ENCODE measurements at places on chromosomes 2 and 18. TPM values are rescaled to one million over a fixed set of nuclear protein-coding genes. Genes with fewer than 3 reads are reported as not detected.

DNAH6 gene
- polyA plus RNA-seq: 0.48 TPM

MYO5B gene
- polyA plus RNA-seq: 29.4 TPM

DNA sequence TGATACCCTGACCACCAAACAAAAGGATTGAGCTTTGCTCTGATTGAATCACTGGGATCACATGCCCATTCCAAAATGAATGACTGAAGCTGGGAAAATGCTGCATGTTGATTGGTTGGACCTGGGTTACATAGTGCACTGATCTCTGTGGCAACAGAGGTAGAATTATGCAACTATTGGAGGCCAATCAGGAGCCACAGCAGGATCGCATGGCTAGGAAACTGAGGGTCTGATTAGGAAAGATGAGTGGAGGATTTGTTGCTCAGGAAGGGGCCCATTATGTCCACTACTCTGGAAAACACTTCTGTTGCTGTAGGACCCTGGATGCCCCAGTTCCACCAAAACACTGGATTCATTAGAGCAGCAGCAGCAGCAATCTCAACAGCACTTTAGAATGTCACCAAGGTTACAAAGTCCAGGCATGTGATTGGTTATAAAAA lies 25.9 kb upstream of the SGPP2 start:
- no peak for DNase-seq

GRCh38 chr2:60438131-60438530 lies 115.3 kb downstream of the BCL11A start:
- no peak for DNase-seq

GRCh38 chr2:72124376-72124775 lies 23.3 kb downstream of the CYP26B1 start:
- no peak for DNase-seq

- no peak for DNase-seq
These were observed 11.5 kb downstream of the NTSR2 start for GRCh38 chr2:11658208-11659114.

DNA sequence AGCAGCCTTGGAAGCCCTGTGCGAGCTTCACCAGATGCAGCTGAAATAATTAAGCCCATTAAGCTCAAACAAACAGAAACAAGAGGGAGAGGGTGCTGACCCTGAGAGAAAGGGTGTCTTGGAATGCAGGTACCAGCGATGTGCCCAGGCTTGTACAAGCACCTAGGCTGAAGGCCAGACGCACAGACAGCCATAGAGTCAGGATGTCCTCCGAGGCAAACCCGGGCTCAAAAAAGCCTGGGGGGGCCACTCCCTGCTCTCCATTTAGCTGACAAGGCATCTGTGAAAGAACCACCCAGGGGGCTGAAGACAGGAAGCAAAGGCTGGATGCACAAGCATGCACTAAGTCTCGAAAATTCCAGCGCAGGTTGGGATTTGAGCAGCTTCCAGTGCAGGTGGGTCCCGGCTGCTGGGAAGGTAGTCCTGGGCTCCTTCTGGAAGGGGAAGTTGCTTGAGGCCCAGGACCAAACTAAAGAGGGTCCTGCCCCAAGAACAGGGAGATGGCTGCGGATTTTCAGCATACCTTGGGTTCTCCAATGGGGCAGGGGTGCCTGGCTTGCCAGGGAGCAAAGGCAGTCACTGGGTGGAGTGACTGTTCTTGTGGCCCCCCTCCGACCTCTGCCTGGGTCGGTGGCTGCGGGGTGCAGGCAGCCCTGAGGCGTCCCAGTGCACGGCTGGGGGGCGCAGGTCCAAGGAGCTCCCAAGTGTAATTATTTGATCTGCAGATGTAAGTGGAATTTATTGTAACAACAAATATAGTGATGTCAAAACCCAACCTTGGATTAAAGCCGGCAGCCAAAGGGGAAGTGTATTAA lies 5.9 kb downstream of the GBX2 start:
- DNase-seq: no peak
